ENCODE measurements at places on chromosomes 7 and 10.

- peak; percentile 70 for DNase-seq
Measured at GRCh38 chr10:63083904-63084689, 49.0 kb upstream of the NRBF2 start.

DNA sequence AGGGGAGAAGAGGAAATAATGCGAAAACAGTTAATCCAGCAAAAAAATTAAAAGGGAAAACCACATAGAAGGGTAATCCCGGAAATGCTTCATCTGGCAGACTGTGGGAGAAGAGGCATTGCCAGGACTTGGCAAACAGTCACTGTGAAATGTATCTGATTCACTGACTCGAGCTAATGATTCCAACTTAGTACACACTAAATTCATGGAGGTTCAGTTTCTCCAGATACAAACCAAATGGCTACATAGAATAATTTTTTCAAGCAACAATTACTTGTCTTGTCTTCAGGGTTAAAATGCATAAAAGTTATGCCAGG, 36.4 kb downstream of the GDI2 start:
- DNase-seq = peak; percentile 77

DNA sequence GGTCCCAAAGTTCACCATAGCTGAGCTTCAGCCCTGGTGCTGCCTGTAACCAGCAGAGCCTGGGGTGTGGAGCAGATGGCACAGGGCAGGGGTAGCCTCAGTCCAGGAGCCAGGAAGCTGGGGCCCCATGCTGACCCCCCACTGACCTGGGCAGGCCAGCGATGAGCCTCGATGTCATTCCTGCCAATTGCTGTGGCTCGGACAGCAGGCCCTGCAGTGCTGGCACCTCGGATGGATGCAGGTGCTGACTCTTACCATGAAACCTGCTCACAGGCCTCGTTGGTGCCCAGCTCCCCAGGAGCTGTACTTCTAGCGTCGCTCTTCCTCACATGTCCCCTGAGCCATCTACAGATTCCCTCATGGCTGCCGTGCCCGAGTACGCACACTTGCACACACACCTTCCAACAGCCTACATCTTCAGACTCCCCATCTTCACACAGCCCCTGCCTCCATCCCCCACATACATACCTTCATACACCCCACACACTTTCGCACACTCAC, 46.8 kb upstream of the PCBD1 start:
- DNase-seq = no peak

DNA sequence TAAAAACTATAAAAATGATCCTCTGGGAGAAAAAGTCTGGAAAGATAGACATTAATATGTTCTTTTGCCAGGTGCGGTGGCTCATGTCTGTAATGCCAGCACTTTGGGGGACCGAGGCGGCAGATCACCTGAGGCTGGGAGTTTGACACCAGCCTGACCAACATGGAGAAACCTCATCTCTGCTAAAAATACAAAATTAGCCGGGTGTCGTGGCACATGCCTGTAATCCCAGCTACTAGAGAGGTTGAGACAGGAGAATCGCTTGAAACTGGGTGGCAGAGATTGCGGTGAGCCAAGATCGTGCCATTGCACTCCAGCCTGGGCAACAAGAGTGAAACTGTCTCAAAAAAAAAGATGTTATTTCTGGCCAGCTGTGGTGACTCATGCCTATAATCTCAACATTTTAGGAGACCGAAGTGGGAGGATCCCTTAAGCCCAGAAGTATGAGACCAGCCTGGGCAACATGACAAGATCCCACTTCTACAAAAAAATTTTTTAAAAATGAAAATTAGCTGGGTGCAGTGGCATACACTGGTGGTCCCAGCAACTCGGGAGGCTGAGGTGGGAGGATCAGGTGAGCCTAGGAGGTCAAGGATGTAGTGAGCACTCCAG, 101.9 kb upstream of the LRRN3 start:
- DNase-seq = peak; percentile 23

- DNase-seq = no peak
Measured at GRCh38 chr10:19256331-19256730, 207.7 kb downstream of the MALRD1 start.

- DNase-seq = peak; percentile 63
Measured at GRCh38 chr10:32256613-32257437, 90.1 kb downstream of the EPC1 start.

- DNase-seq = no peak
Measured at GRCh38 chr10:33798754-33799153, 464.3 kb upstream of the NRP1 start.

DNA sequence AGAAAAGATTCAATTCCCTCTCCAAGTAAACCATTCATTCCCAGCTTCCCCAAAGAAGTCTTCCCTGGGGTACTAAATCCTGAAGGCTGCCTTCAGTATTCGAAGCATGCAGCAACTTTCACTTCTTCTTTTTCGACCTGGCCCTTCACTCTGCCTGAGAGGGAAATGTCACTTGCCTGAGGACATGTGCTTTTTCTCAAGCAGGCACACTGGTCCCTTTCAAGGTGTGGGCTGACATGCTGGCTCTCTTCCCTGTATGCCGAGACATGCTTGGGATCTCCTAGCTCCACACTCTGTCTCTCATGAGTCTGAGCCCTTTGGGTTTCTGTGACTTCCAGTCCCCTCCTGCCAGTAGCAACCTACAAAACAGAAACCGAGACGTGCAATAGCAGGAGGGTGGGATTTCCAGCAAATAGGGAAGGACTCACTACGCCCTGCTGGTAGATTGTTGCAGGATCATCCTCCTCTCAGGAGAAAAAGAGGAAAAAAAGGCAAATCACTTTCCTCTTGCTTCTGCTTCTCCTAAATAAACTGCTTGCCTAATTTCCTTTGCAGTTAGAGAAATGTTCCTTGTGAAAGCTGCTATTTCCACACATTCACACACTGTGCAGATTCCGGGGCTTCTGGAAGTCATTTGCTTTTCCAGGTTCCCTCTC, 33.5 kb downstream of the FIGNL1 start:
- DNase-seq = no peak

DNA sequence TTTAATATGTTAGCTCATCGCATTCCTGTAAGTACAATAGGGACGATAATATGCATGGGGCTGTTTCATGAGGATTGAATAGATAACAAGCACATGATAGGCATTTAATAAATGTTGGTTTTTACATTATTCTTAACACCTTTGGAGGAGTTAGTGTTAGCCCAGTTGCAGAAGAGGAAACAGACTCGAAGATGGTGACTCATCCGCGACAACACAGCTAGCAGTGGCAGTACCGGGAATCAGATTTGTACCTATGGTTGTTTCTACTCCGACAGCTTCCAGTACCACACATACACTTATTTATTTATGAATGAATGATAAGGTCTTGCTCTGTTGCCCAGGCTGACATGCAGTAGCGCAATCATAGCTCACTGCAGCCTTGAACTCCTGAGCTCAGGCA, 2.9 kb downstream of the LRMDA start:
- no peak for DNase-seq

DNA sequence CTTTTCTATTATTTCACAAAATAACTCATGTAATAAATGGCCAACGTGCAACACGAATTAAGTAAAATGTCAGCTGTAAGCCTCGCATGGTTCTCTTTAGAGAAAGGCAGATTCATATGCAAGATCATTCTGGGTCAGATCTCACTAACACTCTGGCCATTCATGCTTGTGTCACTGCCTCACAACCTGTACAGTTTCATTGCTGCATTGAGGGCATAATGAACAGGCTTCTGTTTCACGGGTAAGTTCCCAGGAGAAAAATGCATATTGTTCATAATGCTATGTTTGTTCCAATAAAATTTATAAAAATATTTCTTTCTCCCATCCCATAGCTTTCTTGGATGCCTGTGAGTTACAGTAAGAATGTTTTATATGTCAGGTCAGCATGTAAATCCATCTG, 734.0 kb upstream of the ANKRD30A start:
- DNase-seq = no peak

DNA sequence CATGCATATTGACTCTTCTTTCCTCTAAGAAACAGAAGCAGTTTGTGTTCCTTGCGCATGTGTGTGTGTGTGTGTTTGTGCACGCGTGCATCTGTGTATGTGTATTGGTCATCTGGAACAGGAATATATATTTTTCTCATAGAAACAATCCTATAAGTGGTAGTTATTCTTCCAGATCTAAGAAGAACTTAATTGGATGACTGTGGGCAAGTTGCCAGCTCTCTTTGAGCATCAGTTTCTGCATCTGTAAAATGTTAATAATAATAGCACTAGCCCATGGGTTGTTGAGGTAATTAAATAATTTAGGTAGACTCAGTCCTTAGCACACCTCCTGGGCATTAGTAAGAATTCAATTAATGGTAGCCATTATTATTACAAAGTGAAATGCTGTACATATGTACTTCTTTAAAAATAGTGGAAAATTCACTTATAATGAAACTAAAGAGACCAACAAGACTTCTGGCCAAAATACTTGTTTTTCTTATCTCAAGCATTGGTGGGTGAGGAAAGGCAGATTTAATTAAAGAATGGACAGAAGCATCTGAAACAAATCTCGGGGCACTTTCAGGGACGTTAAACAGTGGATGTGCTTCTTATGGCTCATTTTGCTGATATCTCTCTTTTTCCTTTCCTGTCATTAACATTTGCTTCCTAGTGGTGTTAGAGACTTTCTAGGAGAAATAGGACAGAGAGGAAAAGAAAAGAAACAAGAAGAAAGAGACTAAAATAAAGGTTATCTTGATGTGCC, 124.9 kb upstream of the HABP2 start:
- DNase-seq = no peak

- DNase-seq = no peak
Measured at GRCh38 chr7:158357898-158358821, 229.5 kb downstream of the PTPRN2 start.

- DNase-seq = no peak
Measured at GRCh38 chr10:132109341-132110110, 43.8 kb downstream of the JAKMIP3 start.

GRCh38 chr10:21401196-21401595, 124.3 kb downstream of the SKIDA1 start:
- peak; percentile 46 for DNase-seq

DNA sequence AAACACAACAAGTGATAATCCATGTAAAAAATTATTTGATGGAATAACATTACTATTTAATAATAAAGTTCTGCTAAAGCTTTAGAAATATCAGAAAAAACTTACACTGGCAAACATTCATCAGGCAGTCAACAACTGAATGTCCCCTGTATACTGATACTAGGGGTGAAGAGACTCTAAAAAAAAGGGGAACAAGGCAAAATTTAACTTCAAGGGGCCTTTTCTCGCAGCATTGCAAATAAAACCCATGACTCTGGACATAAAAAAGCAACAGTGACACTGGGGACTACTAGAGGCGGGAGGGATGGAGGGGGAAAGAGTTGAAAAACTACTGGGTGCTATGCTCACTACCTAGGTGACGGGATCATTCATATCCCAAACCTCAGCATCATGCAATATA, 5.8 kb upstream of the IFRD1 start:
- no peak for DNase-seq

DNA sequence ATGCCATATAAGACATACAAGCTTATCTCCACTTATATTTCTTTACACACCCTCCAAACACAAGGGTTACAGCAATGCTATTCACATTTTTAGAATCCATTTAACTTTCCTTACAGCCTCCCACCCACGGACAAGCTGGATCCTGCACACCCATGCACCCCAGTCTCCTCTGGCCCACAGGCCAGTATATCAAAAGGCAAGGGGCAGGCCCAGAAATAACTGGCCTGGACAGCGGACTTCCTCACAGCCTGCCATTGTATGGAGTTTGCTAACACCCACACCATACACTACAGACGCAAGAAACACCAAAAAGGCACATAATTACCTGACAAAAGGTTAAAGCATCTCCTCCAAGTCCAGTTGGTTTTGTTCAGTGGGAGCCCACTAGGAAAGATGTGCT, 12.0 kb downstream of the HOXA4 start:
- no peak for DNase-seq

- no peak for DNase-seq
Measured at GRCh38 chr7:122628651-122629411, 70.1 kb downstream of the RNF133 start.

- DNase-seq = peak; percentile 69
Measured at GRCh38 chr10:110576220-110576619, 8.7 kb downstream of the SMC3 start.

GRCh38 chr10:5581670-5582566, 57.2 kb downstream of the CALML3 start:
- no peak for DNase-seq

GRCh38 chr10:22753786-22754185, 39.4 kb upstream of the PIP4K2A start:
- DNase-seq = no peak

DNA sequence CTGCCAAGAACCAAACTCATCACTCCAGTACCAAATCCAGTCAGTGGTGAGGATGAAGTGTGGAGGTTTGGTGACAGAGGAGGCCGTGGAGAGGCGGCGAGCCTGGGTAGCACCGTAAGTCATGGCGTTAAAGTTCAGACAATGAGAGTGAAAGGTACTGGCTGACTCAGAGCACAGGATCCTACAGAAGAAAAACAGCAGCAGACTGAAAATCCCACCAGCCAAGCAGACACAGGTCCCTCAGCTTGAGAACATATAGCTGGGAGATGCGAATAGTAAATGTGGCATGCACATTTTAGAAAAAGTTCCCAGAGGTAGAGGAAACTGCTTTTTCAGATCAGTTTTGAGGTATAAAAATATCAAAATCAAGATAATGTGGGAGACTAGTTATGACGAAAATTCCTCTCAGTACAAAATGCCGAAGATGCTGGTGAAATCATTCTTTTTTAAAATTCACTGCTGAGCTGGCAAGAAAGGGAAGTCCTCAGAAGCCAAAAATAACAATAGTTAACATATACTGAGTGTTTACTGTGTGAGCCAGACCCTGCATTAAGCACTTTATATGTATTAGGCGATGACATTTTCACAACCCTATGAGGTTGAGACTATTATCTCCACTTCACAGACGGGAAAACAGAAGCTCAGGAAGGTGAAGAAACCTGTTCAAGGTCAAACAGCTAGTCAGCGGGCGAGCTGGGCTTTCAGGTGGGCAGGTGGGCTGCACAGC, 20.9 kb downstream of the PARP12 start:
- DNase-seq = no peak

GRCh38 chr10:111077785-111078504, 1.1 kb downstream of the ADRA2A start:
- DNase-seq = no peak

DNA sequence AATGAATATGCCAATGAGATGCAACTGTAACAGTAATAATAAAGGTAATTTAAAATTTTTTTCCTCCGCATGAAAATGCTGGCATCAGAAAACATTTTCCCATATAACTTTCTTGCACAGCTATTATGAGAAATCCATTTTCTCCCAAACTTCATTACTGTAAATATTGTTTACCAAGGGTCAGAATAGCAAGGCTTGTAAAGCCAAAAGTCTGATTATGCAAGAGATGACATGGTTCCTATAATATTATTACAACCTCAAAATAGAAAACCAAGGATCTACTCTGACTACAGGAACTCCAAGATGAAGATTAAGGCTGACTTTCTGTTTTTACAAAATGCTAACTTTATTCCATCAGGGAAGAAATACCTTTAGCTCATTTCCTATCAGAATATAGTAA, 162.7 kb upstream of the CDK1 start:
- no peak for DNase-seq

- no peak for DNase-seq
Measured at GRCh38 chr10:101145750-101146391, 14.8 kb downstream of the TLX1 start.

Data from HT1080 (cell line).